ENCODE measurements at places on chromosomes 6 and 20. TPM values are rescaled to one million over a fixed set of nuclear protein-coding genes. Genes with fewer than 3 reads are reported as not detected.

- DNase-seq: no peak
These were observed 28.6 kb downstream of the GNAS-AS1 start for GRCh38 chr20:58822149-58822548.

- DNase-seq: no peak
These were observed 49.8 kb upstream of the THEMIS start for GRCh38 chr6:127950566-127951145.

- DNase-seq: no peak
These were observed 253.6 kb upstream of the NOX3 start for GRCh38 chr6:155709262-155709661.

DNA sequence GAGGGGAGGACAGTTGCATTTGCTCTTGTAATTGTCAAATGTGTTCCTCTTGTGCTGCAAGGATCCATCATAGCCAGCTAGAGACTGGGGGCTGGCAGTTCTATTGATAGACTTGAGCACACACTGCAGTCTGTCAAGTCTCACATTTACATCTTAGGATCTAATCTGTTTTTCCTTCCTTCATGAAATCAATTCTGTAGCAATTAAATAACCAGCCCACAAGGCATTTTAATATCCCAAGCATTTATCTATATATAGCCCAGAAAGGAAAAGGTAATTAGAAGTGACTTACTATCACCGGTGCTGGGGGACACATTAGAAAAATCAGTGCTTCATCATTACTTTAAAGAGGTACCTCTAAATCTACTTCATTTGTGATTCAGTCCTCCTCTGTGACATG lies 143.0 kb upstream of the STXBP5 start:
- DNase-seq: no peak

TAAR6 gene
- not detected for total RNA-seq

SNPH gene
- total RNA-seq: 9.6 TPM
